ENCODE measurements at places on chromosomes 2 and 18.

GRCh38 chr2:68044099-68044498, 18.7 kb downstream of the C1D start:
- DNase-seq = no peak

DNA sequence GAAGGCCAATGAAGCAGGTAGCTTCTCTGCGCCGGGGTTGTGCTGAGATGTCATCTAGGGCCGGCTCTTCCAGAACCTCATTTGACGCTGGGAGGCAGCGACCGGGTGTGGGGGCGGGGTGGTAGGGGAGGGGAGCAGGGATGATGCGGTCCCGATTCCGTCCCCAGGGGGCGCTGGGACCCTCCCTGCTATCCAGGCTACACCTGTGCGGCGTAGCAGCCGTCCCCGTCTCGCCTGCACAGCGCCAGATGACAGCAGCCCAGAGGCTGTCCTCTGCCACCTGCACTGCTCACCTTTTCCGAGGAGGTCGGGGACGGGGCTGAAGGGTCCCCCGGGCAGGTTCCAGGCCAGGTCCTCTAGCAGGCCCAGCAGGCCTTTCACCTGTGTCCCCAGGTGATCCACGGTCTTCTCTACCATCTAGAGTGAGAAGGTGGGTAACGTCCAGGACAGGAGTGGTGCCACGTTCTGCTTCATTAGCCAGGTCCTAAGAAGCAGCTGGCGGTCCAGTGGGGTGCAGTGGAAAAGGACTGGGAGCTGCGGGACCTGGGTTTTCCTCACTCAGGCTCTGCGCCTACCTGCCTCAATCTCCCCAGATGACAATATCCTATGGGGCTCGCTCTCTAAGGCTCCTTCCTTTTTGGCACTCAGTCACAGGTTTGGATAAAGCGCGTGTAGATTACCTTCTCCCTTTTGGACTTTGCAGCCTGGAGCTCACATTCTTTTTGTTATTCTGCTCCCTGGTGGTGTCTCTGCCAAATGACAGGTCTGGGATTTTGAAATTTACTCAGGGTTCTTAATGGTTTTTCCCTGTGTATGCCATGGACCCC, 56.0 kb upstream of the RAB6C start:
- DNase-seq = no peak

DNA sequence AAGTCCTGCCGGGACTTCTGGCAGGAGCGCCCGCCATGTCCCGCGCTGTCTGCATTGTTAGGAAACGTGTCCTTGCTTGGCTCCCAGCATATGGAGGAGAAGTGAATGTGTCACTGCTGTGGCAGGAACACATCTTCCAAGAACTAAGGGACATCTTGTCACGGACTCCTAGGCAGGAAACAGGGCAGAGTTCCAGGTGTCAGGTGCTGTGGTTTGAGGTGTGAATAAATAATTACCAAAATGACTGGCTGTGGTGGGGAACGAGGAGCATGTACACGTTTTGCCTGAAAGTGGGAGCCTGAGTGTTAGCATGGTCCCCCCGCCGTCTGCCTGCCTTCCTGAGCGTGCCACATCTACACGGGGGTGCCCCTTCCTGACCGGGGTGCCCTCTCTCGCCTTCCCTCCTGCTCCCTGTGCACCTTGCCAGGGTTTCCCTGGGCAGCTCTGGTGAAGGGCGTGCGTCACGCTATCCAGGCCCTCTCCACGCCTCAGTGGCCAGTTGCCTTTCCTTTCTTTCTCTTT, 237.5 kb downstream of the LDLRAD4 start:
- no peak for DNase-seq

DNA sequence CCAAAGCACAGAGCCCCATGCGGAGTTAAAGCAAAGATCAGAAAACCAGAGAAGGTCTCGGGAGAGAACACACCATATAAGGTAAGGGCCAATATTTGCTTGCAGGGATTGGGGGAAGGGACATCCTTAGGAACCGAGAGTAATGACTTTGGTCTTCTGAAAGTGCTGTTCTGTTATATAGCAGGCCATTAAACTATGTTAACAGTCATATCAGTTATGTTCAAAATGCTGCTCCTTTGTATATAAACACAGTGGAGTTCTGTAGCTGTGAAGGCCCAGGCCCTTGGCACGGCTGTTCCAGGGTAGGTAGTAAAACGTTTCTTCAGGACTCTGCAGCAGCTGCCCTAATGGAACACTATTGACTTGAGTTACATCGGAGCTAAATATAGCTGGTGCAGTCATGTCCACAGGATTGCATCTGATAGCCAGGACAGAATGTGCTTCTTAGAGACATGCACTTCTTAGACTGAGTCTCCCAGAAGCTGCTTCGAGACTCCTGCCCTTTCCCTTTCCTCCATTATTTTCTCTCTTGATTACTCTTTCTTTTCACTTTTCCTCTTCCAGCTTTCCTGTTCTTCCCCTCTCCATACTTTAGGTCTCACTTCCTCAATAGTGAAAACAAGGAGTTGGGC, 122.4 kb downstream of the SETBP1 start:
- no peak for DNase-seq

GRCh38 chr18:74498712-74499627, 2.8 kb downstream of the CNDP2 start:
- DNase-seq = no peak

DNA sequence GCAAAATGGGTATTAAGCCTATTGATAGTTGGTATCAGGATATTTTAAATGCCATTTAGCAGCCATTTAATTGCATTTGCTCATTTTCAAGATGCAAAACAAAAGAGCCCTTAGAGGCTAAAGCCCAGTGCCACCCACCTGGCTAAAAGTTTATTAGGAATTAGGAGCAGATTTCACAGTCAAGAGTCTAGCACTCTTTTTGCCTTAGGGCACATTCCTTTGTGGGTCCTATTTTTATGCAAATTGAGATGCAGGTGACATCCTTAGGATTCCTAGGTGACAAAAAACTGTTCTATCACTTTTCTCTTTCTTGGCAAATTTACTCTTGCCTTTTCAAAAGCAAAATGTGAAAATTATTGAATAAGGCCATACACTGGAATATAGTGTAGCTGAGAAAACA, 42.0 kb downstream of the CTNNA2 start:
- no peak for DNase-seq

DNA sequence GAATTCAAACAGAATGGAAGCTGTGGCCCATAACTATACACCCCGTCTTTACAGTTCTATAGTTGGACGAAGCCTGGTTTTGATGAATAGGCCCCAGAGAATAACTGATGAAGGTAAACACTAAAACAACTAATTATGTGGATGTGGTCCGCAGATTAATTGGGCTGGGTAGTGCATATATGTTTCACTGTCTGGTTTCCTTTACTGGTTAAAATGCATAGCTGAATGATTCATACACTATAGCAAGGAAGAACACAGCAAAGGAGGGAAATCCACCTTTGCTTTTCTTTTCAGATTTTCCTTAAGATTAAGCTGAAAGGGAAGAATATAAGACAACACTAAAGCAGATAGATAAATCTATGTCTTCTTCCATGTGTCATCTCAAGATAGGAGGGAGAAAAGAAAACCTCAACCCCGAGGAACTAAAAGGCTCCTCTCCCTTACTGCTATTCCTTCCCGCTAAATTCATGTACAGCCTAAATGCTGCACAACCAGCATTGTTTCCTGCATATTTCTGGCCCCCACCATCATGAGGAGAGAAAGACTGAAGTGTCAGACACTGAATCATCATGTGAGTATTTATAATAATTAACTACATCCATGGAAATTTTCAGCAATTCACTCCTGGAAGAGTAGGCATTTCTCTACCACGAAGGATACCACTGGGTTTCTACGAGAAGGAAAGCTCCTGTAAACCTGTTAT, 297.1 kb upstream of the CCDC68 start:
- no peak for DNase-seq

DNA sequence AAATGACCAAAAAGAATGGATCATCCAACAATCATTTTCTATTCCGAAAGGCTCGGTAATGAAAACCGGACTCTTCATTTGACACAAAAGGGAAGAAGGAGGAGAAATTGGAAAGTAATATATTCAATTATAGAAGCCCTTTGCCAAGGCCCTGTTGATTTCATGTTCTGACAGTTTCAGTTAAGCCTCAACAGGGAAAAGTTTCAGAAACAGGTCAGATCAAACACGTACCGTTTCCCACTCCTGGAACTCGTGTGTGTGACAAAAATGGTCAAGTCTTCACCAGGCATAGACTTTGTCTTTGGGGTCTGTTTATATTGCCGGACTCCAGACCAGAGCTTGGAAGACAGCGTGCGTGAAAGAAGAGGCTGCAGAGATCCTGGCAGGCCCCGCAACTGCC, 101.3 kb upstream of the BCL2L11 start:
- no peak for DNase-seq

DNA sequence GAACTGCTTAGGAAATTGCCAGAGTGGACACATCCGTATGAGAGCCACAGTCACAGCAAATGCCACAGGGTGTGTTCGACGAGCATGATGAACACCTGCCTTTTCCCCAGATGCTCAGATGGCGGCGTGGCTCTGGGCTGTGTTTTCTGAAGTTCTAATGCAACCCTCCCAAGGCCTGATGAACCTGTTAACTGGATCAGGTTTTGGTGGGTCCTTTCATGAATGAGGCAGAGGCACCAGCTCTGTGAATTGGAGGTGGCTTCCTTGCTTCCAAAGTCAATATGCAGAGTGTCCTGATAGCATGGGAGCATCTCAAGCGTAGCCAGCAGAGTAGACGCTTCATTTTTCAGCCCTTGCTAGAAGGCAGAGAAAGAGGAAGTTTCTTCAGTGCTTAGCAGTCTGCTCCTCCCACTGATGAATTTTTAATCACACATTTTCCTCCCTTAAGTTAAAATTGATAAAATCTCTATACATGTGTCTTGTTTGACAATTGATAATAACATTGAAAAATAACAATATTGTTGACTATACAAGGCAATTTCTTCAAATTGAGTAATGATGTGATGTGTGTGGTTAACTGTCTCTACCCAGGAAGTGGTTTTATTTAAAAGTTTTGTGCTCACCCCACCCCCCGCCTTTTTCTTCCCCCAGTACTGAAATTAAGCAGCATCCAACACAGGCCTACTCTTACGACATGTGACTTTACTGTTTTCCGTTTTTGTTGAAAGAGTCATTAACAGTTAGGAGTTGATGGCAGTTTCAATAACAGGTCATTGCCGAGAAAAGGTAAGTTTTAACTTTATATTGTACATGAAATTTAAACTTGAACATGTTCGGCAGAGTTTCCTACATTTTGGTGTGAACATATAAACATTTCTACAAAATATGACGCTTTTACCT, at the start of gene ARHGAP15:
TSS of gene ARHGAP15 (plus strand) at position 739 of the 900 bp plus-strand sequence.
- DNase-seq = no peak

- no peak for DNase-seq
Measured at GRCh38 chr2:114717049-114717448, 274.6 kb downstream of the DPP10 start.

Data from right renal cortex interstitium (tissue), 3 donors.